NCI-H2081 (cell line): ENCODE measurements at places on chromosomes 12 and 14.

- DNase-seq, result no peak
Measured at GRCh38 chr12:100265732-100266584, 921 bp downstream of the DEPDC4 start.

DNA sequence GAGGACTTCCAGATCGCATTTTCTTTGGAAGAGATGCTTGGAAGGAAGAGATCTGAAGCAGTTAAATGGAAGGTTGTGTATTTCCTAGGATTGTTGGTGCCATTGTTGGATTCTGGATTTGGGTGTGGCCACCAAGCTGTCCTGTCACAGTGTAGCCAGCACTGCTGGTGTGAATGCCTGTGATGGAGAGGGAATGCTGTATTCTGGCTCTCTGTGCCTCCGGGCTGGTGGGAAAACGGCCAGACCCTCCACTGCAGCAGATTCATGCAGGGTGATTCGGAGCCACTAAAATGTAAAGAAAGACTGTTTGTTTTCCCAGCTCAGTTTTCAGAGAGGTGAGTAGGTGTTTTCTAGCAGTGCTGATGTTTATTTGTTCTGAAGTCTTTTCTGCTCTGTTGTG, 30.7 kb upstream of the MANSC4 start:
- no peak for DNase-seq

DNA sequence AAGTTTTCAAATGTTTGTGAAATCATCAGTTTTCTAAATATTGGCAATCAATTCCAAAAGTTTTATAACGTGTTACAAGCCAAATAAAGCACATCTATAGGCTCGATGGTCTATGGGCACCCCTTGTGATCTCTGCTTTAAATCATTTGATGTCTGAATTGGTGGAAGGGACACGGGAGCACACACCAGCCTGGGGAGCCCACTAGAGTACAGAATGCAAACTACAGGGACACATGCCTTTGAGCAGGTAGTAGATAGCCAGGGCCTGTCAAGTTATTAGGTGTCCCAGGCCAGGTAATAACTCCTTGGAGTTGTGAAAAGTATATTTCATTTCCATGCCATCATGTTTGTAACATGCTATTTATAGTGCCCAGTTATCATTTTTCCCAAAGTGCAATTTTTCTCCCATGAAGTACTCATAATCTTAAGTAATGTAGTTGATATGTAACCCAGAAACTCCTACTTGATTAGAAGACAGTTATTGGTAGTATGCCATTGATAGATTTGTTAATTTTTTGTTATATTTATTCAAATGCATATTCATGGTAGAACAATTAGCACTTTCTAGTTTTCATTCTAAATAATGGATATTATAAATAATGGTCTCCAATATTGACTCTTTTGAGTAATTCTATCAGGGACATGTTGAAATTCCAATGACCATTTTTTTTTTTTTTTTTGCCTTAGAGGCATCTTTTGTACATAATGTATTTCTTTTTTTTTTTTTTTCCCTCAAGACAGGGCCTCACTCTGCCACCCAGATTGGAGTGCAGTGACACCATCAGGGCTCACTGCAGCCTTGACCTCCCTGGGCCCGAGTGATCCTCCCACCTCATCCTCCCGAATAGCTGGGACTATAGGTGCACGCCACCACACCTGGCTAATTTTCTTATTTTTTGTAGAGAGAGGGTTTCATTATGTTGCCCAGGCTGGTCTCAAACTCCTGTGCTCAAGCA, 96.9 kb upstream of the FGD4 start:
- DNase-seq, result peak; percentile 12

GRCh38 chr12:128008341-128008740, 258.6 kb upstream of the TMEM132C start:
- no peak for DNase-seq

DNA sequence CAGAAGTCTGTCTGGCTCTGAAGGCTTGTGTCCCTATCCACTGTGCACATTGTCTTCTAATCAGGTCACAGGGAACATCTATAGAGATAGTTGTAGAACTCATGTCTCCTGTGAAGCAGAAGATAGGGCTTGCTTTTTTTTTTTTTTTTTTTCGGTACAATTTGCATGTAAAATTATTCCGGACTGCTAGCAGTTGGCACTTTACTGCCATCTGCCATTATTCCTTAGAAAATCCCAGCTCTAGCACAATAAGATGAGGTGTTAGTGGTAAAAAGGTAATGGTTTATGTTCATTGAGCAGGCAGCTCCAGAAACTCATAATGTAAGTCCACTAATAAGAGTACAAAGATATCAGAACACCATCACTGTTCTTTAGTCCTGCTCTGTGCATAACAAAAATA, 8.7 kb downstream of the MYRFL start:
- no peak for DNase-seq

DNA sequence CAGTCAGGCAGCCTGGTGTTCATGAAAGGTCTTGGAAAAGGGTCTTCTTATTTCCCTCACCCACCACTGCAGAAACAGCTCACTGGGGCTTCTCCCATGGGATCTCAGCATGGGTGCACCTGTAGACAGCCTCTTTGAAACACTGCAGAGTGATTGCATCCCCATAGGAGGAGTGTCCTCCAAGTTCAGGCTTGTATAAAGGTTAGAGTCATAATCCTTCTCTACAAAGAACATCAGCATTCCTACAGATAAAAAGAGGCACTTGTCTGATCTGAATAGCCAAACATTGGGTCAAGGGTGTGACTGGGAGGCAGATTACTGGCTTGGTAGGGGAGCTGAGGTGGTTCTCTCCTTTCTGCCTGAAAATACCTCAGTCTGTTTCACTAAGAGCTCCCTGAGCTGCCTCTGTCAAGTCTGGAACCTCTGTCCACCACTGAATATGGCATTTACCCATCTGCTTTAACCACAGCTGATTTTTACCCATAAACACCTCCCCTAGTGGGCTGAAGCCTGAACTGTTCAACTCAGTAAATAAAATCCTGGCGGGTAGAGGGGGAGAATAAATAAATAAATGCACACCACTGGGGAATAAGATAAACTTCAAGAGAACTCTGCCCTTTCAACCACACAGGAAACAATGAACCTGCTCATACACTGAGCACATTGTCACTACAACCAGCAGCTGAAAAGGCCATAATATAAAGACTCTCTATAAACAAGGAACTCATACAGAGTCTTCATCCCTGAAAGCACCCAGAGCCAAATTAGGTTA, 120.7 kb upstream of the SCAF11 start:
- DNase-seq, result no peak

GRCh38 chr14:81565441-81566290, 32.0 kb upstream of the SEL1L start:
- no peak for DNase-seq

GRCh38 chr12:15151161-15152091, 69.8 kb downstream of the RERG start:
- peak; percentile 44 for DNase-seq

DNA sequence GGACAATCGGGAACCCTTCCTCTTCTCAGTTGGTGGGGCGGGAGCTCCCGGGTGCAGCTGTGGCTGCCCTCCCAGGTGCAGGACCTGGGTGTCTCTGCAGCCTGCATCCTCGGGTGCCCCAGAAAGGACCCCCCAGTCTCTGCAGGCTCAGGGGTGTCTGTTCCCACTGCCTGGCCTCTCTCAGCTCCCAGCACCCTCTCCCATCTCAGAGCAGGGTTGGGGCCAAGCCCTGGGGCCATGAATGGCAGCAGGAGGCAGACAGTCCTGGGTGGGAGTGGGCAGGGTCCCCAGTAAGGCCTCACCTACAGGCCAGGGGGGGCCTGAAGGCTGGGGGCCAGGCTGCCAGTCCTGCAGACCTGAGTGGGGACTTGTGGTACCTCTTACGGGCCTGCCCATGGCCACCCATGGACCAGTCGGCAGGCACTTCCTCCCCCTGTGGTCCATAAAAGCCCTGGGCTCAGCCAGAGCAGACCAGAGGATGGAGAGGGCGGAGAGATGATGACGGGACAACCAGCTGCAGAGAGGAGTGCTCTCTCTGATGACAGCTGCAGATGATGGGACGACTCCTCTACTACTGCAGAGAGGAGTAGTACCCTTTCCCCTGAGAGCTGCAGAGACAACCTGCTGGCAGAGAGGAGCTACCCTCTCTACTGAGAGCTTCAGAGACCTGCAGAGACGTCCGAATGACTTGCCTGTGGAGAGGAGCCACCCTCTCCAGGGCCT, 26.6 kb downstream of the TCHP start:
- DNase-seq, result no peak

DNA sequence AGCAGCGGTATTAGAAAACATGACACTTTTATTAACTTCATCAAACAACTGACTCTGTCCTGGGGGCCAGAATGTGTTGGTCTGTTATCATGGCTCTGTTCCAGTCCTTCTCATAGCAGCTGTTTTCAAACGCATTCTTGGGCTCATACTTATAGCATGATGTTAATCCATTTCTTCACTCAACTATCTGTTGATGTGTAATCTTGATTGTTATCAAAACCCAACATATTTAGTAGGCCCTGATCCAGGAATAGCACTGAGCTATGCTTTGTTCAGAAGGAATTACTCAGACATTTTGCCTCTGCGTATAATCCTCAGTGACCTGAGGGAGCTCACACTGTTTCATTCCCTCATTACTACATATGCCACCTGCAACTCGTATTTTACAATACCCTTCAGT, 315.9 kb downstream of the BMP4 start:
- no peak for DNase-seq

DNA sequence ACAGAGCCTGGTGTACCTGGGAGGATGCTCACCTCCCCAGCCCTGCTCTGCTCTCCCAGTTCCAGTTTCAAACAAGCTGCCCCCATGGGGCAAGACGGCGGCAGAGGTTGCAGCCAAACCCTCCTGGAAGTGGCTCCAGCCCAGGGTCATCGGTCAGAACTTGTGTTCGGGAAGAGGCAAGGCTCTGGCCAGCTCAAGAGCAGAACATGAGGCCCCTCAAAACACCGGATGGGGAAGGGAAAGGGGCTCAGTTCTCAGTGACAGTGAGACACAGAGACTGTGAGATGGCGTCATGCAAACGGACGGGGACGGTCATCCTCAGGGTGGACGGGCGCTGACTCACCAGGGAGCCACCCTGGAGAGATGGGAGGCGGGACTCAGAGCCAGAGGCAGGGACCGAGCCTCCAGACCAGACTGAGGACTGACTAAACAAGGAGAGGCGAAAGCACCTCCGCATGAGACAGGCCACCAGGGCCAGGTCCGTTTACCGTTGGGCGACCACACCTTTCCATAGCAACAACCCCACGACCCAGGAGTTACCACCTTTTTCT, 63.9 kb upstream of the GALNT9 start:
- no peak for DNase-seq

GRCh38 chr12:42786400-42787148, 197.0 kb upstream of the PRICKLE1 start:
- no peak for DNase-seq

GRCh38 chr12:130573766-130574165, 142.3 kb downstream of the RIMBP2 start:
- no peak for DNase-seq

DNA sequence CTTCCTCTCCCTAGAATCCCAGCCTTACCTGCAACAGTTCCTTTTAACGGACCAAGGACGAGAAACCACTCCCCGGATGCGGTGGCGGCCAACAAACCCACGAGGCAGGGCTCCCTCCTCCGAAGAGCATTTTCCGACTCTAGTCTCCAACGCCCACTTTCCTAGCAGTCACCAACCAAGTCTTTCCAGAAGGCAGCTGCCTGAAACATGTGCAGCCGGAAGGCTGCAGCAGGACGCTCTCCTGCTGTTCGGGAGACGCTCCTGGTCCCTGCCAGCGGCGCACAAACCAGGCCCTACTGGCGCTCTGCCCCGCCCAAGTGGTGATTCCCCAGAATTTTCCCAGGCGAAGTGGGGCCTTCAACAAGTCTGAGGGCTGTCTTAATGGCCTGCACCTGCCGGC, 21.1 kb upstream of the ADAM20 start:
- DNase-seq, result no peak

DNA sequence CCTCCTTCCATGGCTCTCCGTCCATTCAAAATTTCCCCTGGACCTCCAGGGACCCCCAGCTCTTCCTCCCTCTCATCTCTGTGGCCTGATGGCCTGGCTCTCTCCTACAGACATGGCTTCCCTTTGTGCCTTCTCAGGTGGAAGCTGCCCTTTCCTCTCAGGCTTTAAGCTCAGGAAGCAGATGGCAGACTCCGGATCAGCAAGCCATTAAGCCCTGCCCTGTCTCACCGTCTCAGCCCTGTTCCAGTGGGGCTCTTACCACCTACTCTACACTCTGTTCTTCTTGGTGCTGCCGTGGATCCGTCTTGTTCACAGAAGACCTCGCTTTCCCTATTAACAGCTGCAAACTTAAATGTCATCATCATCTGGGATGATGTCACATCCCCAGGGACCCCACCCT, 33.1 kb downstream of the NPC2 start:
- DNase-seq, result no peak

- DNase-seq, result no peak
Measured at GRCh38 chr14:98914942-98915341, 357.1 kb downstream of the BCL11B start.

DNA sequence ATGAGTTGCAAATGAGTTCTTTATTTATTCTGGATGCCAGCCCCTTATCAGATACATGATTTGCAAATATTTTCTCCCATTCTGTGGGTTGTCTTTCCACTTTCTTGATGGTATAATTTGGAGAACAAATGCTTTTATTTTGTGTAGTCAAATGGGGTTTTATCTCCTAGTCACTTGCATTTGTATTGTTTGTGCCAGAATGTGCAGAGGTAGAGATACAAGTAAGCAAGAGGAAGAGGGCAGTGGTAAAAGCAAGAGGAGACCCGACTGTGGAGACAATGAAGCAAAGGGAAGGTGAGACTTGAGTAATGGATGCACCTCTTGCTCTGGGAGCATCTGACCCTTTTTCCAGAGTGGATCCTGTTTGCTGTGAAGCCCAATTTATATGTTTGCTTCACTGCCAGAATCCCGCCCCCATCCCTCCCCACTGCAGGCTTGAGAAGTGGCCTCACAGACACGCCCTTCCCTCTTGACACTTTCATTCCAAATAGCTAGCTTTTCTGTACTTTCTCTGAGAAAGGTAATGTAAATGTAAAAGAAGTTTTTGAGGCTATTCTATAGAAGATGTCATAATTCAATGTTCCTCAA, 786 bp upstream of the PFKM start:
- DNase-seq, result no peak

- DNase-seq, result no peak
Measured at GRCh38 chr14:55451398-55451797, 11.0 kb upstream of the TBPL2 start.

DNA sequence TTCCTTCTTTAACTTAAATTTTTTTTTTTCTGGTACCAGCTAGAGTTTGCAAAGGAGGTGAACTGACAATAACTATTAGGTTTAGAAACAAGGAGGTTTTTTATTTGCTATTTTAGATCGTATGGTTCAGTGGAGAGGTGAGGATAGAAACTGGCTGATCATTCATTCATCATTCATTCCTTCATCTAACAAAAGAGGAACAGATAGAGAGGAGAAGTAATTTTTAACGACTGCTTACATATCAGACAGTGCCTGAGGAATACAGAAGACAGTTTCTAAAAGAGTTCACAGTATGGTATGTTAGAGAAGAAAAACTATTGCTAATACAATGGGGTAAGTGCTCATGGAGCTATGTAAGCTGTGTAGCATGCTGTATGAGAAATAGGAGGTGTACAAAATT, 111.1 kb downstream of the ERC1 start:
- DNase-seq, result no peak

GRCh38 chr14:96797582-96798349, 584 bp downstream of the VRK1 start:
- peak; percentile 25 for DNase-seq
